Fibroblast of upper back skin (primary cell): ENCODE measurements at places on chromosomes 2 and 18.
A peak's percentile ranks its signal among the peaks of the same experiment; 100 is the strongest.

GRCh38 chr2:133063775-133064174, 393.8 kb upstream of the LYPD1 start:
- peak; percentile 24 for DNase-seq

DNA sequence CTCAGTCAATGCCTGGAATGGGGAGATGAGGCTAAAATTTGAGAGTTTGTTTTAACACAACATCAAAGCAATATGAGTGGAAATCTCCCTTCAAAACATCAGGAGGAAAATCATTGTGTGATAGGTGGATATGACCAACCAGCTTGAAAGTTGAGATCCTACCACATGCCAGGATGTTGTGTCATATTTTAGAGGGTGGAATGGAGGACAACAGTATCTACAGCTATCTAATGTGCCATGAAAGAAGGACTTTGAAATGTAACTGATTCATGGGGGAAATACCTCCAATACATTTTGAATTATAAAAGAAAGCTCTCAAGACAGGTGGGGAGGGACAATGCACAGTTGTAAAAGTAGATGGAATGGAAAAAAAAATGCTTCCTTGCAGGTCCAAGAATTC, 87.8 kb downstream of the SP100 start:
- DNase-seq: no peak

DNA sequence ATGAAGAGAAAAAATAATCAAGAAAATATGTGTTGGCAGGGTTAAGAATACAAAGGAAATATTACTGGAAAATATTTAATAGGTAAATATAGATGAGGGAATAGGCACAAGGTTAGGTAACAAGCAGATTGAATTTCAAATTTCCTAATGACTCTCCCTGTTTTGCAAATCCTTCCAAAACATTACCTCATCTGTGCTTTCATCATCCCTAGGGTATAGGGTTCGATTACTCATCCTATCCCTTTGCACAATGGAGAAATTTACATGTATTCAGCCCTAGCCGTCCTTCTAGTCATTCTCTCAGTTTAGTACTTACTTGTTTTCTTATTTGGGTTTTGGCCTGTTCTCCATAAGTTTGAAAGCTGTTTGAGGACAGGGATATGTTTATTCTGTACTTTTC, 864.6 kb upstream of the FSHR start:
- DNase-seq: peak; percentile 20

DNA sequence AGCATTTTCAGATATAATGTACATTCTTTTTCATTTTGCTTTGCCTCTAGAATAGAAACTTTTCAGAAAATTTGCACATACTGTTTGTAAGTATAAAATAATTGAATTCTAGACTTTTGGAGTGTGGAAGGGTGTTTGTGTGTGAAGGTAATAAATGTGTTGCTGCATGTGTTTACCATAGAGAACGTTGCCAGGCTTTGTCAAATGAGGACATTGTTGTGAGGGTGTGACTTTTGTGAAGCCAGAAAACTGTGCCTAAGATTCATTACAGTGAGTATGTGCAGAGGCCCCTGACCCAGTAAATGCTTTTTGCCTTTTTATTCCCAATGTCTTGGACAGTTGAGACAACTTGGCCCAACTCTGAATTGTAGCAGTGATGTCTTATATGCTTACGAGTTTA, 30.4 kb upstream of the EPB41L5 start:
- no peak for DNase-seq

- no peak for DNase-seq
These were observed 863.3 kb downstream of the CNTNAP5 start for GRCh38 chr2:124888431-124888830.

- DNase-seq: no peak
These were observed 11.9 kb downstream of the QPCT start for GRCh38 chr2:37356299-37356698.

GRCh38 chr2:119249311-119249710, 25.7 kb downstream of the STEAP3 start:
- DNase-seq: no peak

DNA sequence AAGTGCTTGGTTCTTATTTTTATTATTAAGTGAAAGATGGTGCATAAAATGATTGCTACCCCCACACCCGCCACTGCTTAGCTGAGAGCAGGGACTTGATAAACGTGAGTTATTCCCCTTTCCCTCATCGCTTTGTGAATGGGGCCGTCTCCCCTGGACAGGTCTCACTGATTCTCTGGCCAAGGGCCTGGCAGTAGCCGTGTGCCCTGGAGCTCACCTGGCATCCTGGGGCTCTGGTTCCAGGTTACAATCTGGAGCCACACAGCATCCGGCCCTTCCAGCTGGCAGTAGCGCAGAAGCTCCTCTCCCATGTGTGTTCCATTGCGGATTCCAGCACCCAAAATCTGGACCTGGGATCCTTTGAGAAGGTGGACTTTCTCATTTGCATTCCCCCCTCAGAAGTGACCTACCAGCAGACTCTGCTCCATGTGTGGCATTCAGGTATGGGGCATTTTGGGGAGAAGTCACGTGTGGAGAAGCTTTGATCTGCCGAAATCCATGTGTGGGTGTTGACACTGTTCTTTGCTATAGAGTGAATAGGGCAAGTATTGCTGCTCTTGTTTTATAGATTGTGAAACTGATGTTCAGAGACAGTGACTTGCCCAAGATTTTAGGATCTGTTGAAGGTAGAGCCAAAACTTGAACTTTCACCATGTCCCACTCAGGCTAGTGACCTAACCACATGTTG, 63.8 kb downstream of the GREB1 start:
- DNase-seq: no peak

- DNase-seq: no peak
These were observed 277.0 kb downstream of the CDH2 start for GRCh38 chr18:27899893-27900292.

DNA sequence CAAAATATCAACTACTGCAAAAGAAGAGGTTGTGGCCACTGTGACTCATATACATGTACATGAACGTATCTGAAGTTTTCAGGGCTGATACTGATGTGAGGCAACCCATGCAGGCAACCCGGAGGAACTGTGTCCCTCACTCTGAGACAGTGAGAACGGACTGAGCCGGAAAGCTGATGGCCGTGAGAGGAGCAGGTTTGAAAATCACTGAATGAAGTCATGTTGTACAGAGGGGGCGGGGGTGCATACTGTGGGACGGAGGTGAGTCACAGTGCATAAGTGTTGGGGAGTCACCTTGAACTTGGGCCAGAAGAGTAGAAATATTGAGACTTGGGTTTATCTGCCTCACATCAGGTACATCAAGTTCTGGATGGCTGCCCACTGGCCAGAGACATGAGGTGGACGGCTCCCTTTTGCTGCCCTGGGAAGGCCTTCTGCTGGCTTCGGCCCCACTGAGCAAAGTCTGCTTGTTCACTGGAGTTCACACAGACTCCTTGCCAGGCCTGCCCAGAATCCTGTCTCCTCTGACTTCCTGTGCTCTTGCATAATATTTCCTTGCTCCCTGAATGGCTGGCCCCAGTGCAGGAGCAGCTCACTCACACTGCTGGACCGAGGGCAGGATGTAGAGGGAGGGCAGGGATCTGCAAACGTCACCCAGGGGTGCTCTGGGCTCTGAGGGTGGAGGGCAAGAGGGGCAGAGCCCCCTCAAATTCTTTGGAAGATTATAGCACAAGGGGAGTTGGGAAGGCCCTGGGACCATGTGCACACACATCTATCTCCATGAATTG, 18.1 kb downstream of the EPAS1 start:
- peak; percentile 92 for DNase-seq

GRCh38 chr2:3101016-3101942, 276.3 kb downstream of the EIPR1 start:
- no peak for DNase-seq

DNA sequence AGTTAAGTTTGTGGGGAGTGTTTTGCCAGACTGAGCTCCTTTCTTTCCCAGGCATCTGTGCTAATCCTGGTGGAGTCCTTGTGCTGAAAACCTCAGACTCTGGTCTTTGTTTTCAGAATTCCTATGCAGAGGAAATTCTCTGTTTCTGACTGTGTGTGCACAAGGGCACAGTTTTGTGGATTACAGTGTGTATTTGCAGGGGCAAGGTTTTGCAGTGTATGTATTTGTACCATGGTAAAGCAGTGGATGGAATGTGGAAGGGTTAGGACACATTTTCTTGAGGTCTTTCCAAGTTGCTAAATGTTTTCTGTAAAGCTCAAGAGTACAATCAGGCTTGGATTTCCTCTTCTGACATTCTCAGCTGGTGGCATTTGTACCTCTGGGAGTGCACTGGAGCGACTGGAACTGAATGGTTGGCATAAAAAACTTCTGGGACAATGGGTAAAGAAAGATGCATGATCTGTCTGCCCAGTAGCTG, 139.5 kb upstream of the RND3 start:
- DNase-seq: no peak

GRCh38 chr2:201513271-201513670, 61.7 kb downstream of the STRADB start:
- peak; percentile 2 for DNase-seq

DNA sequence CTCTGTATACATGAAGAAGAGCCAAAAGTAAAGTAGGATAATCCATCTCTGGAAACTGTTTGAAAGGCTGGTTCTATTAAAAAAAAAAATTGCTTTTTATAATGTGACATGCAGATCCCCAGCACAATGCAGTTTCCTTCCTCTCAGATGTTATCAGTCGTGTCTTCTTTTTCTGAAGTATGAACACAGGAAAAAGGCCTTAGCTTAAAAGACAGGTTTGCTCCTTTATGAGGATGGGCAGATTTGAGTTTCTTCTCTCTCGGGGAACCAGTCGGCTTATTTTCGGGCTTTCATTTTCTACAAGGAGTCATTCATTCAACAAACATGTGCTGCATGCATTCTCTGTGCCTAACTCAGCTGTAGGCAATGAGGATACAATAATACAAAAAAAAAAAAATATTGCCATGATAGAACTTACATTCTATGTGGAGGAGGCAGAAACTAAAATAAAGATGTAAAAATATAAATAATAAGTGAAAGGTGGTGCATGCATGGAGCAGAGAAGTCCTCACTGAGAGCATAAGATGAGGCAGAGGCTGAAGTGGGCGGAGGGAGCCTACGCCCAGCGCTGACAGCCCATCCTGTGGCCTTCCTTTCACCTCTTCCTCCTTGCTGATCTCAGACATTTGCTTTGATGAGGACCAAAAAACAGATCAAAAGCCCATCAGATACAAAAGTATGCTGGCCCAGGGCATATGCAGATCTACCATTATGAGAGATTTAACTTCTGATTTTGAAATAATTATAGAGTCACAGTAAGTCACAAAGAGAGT, at the start of gene CD226:
Gene CD226, minus strand, starts transcription at position 513 of the 773 bp plus-strand sequence. Its CDS starts 467 bp downstream, at position 46.
- no peak for DNase-seq

DNA sequence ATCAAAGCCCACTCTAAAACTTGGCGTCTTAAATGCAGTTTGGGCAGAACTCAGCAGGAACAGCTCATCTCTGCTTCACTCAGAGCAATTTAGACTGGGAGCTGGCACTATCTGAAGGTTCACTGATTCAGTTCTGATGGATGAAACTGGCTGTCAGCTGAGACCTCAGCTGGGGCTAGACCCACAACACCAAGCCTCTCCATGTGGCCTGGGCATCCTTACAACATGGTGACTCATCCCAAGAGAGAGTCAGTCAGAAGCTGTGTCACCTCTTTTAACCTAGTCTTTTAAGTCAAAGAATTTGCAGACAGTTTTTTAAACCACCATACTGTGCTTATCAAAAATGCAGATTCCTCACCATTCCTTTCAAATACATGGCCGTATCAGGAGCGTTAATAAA, 62.6 kb upstream of the ZNF397 start:
- peak; percentile 70 for DNase-seq

DNA sequence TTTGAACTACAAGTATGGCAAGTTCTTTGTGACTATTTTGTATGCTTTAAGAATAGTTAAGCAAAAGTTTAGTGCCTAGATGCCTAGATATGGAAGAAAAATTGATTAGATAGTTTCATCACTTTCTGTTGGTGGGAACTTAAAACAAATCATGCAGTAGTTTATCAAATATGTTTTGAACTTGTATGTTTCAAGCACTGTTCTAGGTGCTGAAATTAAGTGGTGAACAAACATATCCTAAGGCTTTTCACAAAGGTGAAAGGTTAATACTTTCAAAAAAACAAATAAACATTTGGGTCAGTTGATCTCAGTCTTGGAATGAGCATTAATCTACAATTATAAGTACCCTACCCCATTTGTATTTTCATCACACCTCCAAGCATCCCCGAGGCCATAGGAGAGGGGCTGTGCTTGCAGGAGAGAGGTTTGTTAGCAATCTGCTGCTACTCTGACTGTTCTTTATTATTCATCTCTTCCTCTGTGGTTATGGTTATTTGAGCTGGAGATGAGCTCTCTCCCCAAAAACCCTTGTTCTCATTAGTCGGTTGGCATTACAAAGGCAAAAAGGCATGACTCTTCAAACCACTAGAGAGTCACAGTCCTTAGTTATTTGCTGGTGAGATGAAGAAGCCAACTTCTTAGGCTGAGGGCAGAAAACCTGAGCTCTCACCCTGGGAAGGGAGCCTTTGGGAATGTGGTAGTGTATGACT, 103.9 kb upstream of the FHL2 start:
- DNase-seq: peak; percentile 29

- peak; percentile 23 for DNase-seq
These were observed 378 bp upstream of the IAH1 start for GRCh38 chr2:9473985-9474360.

GRCh38 chr2:31523871-31524492, 56.8 kb downstream of the SRD5A2 start:
- DNase-seq: peak; percentile 56

- DNase-seq: no peak
These were observed 130.0 kb downstream of the TAF4B start for GRCh38 chr18:26356045-26356785.

DNA sequence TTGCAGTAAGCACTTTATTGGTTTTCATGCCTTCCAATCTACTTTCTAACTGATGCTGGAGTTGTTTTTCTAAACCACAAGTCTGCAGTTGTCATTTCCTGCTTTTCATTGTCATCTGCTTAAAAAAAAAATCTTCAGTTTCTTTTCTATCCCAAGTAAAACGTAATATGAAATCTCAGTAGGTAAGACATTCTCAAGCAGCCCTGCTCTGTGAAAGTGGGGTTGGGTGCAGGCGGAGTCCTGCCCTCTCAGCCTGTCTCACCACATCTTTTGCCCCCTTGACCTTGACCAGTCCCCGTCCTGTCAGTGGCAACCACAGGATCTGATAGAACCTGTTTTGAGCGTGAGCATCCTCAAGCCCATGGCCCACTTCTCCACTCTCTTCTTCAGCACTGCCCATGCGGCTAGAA, 80.0 kb upstream of the CPO start:
- no peak for DNase-seq

DNA sequence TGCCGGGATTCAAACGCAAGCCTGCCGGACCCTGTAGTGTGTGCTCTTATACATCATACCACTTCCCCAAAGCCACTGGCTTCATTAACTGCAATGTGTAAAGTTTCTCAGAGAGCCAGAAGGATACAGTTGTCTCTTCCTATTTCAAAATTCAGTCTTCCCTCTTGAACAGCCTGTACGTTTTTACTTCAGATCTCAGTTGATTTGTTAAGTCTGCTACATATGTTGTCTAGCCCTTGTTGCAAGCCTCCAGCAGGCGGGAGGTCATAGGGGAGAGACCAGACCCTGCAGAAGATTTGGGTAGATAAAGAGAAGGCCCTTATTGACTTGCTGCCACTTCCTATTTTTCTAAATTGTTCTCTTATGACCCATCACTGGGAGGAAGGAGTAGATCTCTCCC, 56.2 kb downstream of the ARHGEF33 start:
- DNase-seq: no peak

GRCh38 chr18:43271593-43272432, 5.5 kb downstream of the SYT4 start:
- peak; percentile 50 for DNase-seq
